Pancreas (tissue), 10 donors: ENCODE measurements at places on chromosomes 1 and 21. TPM values are rescaled to one million over a fixed set of nuclear protein-coding genes. Genes with fewer than 3 reads are reported as not detected.

GRCh38 chr1:85460555-85461088, 4.3 kb downstream of the DDAH1 start:
- H3K27me3 ChIP-seq: no peaks in the 10 kb centered on the region
- H3K4me3 ChIP-seq: peak overlapping the region; percentile 21
- H3K36me3 ChIP-seq: no peaks in the 10 kb centered on the region

DNA sequence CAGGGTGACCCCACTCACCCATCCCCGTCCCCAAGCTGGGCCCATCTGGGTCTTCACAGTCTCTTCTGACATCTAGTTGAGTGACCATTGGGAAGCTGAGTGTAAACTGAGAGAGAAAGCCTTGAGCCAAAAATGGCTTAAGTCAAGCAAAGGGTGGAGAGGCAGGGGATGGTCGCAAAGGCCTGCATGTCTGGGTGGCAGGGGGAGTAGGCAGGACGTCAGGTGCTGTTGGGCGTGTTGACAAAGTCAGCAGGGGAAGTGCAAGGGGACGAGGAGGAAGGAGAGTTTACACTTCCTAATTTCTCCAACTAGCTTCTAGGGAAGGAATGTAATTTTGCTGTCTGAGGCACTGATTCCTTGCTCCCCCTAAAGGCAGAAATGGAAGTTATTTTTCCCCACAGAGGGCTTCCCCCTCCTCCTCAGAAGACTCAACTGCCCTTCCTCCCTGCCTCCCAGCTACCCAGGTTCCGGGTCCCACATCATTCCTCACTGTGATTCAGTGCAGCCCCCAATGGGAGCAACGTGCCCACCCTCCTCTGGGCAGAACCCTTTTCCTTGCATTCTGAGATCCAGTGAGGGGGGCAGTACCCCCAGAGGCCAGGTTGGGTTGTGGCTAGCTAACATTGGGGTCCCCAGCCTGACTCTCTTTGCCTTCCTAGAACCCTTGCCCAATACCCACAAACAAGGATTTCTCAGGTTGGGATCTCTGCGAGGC, 1.2 kb upstream of the ADORA1 start:
- H3K27me3 ChIP-seq: no peaks in the 10 kb centered on the region
- no peaks in the 10 kb centered on the region for H3K36me3 ChIP-seq
- no peak overlapping the region for H3K4me3 ChIP-seq

DNA sequence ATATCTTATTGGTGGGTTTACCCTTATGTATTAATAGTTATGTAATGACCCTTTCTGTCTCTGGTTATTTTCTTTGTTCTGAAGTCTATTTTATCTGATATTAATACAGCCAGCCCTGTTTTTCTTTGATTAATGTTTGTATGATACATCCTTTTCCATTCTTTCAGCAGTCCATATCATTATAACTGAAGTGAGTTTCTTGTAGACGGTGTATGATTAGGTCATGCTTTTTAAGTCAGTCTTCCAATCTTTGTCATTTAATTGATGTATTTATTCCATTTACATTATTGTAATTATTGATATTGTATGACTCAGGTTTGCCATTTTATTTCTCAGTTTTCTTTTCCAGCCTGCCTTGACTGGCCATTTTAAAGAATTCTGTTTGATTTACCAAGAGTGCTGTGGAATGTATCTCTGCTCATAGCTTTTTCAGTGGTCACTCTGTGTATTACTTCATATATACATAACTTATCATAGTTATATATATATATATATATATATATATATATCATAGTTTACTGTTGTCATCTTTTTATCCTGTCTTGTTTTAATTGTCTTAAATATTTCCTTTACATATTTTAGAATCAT, 10.5 kb downstream of the RAB4A start:
- H3K27me3 ChIP-seq: no peaks in the 10 kb centered on the region
- DNase-seq: no peak
- no peaks in the 10 kb centered on the region for H3K36me3 ChIP-seq

ERVH48-1 gene
- total RNA-seq: 0.06 TPM

GRCh38 chr1:59697150-59697800, 117.5 kb upstream of the HOOK1 start:
- DNase-seq: no peak
- H3K4me1 ChIP-seq: no peaks in the 10 kb centered on the region
